ENCODE measurements at places on chromosomes 12 and 14.

DNA sequence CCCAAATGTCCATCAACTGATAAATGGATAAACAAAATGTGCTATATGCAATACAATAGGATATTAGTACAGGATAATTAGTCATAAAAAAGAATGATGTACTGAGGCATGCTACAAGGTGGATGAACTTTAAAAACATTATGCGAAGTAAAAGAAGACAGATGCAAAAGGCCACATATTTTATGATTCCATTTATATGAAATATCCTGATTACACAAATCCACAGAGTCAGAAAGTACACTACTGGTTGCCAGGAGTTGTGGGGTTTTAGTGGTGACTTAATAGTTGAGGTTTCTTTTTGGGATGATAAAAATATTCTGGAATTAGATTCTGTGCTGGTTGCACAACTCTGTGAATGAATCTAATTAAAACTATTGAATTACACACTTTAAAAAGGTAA, 12.6 kb downstream of the TRIM9 start:
- peak; percentile 69 for DNase-seq

DNA sequence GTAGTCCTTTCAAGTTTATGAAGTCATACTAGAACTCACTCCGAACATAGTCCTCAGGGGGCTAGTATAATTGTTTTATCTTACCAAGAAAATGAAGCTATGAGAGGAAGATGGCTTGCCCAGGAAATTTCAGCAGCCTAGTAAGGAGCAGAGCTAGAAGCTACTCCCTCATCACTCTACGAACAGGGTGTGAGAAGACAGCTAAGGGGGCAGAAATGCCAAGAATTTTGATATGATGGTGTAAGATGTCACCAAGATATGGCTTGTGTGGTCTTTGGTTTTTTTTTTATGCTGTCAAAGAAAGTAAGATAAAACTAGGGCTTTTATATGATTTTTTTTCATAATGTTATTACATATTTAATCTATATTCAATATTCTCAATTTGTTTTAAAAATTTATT, 47.6 kb downstream of the PRICKLE1 start:
- DNase-seq = no peak

DNA sequence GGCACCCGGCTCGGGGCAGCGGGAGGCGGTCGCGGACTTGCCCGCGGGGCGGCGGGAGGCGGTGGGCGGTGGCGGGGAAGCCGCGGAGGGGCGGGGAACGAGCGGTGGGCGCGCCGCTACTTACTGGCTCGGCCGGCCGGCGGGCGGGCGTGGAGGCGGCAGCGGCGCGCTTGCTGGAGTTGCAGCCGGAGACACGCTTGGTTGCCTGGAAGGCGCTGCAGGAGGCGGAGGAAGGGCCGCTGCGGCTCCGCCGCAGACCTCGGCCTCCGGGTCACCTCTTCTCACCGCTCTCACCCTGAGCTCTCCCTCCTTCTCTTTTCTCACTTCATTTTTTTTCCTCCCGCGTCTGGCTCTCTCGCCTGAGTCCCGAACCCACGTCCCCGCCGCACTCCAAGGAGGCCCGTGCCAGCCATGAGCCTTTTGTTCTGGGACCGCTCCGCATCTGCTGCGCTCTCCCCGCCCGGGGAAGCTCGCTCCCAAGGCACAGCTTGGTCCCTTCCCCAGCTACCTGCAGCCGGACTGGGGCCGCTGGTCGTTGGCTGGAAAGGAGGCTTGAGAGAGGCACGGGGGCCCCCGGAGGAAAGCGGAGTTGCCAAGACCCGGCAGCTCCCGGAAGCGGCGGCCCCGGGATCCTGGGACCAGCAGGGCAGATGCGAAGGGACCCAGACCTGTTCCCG, 592 bp upstream of the KCNK10 start:
- DNase-seq = peak; percentile 3

- no peak for DNase-seq
These were observed 17.5 kb downstream of the MLXIP start for GRCh38 chr12:122096014-122096413.

GRCh38 chr12:2673966-2674810, 120.6 kb upstream of the FKBP4 start:
- DNase-seq = no peak

- peak; percentile 41 for DNase-seq
These were observed 19.4 kb downstream of the SRGAP1 start for GRCh38 chr12:63863658-63864453.

GRCh38 chr12:19515179-19515578, 75.9 kb downstream of the AEBP2 start:
- DNase-seq = peak; percentile 65

GRCh38 chr12:3891201-3891600, 18.0 kb upstream of the PARP11 start:
- DNase-seq = no peak

DNA sequence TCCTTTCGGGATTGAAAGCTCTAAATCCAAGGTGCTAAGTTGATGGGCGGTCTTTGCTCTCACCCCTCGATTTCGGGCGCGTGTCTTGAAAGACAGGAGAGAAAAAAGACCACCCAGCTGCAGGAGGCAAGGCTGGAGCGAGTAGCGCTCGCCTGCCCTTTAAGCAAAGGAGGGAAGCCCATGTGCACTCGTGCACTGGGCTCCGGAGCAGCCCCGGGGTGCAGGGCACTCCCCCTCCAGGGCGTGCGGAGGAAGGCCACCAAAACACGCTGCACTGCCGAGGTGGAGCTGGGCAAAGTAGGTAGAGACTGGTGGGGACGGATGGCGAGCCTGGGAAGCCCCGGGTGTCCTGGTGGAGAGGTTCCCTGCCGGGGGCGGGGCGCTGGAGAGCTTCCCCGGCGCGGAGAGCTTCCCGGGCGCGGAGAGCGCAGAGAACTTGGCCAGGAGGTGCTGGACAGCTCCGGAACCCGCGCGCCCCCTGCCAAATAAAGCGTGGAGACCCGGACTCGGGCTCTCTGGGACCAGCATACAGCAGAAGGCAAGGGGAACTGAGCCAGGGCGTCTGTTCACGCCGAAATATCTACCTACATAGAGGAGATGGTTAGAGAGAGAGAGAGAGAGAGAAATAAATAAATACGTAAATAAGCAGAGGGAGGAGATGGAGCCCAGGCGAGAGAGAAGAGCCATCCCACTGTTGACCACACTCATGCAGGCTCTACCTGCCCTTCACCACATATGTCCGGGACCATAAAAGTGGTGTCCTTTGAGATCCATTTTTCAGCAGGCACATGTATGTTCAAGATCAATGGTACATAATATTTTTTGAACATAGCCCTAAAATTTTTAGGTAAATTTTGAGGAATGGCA, 662 bp upstream of the NELL2 start:
- peak; percentile 8 for DNase-seq

DNA sequence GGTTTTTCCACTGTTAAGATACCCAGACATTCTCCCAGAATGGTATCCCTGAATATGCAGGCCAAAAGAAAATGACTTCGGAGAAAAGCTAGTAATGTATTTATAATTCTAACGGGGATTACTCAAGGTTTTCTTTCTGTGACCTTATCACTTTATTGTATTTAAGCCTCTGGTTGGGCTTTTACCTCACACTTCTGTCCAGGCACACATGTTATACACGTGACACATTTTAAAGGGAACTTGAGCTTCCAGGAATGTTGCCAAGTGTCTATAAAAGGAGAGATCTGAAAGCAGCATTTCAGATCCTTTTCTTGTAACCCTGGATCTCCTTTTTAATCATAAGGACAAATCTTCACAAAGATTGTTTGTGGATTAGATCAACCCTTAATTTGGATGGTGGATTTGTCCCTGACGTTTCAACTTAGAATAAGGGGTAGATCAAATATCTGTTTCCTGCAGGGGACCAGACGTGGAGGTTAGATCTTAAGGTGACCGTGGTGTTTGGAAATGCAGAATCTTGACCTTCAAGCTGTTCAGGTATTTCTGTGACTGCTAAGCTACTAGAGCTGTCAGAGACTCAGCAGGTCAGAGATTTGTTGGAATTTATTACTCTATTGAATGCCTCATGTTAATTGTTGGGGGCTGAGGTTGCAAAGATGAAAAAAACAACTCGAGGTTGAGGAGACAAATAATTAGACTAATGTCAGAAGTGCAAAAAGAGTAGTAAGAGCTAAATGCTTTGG, 1.5 kb downstream of the CIPC start:
- DNase-seq = peak; percentile 55

GRCh38 chr12:49502590-49502989, 36.2 kb upstream of the KCNH3 start:
- DNase-seq = no peak

GRCh38 chr14:104664107-104664506, 25.3 kb upstream of the INF2 start:
- DNase-seq = no peak

- DNase-seq = no peak
These were observed 52.8 kb downstream of the C14orf132 start for GRCh38 chr14:96091941-96092411.

DNA sequence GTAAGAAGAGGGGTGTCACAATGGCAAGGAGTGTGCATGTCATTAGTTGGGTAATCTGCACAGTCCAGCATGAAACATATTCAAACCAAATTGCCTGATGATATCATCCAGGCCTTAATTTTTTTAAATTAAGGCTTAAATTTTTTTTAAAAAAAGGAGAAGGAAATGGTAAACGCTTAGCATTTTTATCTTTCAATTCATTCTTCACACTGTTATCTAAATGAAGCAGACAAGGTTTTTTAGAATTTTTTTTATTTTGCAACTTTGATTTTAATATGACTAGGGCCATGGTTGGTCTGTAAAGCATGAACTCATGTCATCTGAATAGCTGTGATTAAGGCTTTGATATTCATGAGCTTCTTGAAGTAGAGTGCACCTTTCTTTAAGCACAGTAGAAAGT, 362.5 kb downstream of the SYT1 start:
- DNase-seq = no peak

DNA sequence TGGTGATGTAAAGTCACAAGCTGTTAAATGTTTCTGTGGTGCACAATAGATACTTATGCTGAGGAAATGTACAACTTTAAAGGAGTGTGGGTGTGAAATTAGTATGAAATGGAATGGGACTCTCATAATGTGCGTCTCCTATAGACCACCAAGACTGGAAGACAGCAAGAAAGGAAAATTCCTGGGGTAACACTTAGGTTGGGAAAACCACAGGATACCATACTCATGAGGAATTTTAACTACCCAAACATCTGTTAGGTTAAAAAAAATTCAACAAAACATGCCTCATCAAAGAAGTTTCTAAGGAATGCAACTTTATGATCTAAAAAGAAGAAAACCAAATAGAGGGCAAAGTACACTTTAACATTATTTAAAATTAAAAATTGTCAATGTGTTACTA, 113.7 kb upstream of the MYF6 start:
- DNase-seq = peak; percentile 73

DNA sequence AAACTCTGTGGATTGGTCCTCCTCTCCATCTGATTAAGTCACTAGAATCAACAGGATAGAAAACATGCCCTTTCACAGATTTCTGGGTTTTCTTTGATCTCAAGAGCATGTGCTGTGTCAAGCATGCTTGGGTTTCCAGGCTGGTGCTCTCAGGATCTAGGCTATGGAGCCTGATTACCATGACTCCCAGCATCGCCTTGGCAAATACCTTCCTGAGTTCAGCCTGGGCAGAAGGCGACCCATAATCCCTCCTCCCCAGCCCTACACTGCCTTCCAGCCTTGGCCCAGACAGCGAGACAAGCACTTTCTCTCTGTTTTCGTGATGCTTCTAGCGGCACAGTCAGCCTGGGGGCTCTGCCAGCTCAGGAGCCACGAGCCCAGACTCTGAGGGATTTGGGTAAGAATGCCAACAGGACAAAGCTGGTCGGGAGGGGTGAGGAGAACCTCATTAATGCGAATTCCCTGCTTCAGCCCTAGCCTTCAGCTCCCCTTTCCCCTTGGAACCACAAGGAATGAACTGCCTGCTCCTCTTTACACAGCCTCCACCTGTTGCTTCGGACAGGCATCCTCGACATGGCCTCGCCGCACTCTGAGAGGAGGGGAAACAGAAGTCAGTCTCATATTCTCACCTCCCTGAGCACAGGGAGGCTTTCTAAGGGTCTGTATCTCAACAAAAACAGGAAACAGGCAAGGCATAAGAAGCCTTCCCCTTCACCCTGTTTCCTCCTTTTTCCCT, 227.1 kb downstream of the MSRB3 start:
- no peak for DNase-seq

DNA sequence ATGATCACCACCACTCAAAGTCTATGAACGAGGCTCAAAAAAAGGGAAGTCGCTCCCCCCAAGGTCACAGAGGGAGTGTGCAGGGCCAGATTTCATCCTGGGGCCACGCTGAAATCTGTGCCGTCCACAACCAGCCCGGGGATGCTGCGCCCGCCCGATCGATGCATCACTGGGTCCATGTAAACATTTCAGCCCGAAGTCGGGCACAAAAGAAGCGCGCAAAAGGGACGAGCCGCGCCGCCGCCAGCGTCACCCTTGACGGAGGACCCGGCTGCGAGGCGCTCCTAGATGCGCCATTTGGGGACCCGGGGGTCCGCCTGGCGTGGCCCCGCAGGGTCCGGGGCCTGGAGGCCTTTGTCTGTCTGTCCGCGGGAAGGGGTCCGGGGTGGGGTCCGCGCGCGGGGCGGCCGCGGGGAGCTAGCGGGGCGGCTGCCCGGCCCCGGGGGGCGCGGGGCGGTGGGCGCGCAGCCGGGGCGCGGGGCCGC, 503 bp downstream of the FBXO21 start:
- peak; percentile 12 for DNase-seq

GRCh38 chr12:48764521-48764920, 24.4 kb downstream of the ADCY6 start:
- DNase-seq = no peak

- DNase-seq = no peak
These were observed 134.0 kb upstream of the NEDD1 start for GRCh38 chr12:96773031-96773430.

DNA sequence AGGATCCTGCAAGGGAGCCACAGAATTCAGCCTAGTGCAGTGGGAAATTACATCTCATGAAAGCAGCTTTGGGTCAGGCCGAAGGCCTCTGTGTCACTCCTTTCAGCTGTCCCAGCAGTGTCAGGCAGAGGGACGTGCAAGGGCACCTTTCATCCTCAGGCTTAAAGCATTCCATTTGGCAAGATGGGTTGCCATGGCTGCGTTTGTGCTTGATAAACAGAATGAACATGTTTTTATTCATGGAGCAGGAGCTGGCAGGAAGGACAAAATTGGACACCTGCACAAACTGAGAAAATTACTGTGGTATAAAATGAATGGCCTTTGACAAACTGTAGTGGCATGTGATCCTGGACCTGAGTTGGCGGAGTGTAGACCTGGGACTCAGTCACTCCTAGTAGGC, 29.4 kb downstream of the ACAD10 start:
- no peak for DNase-seq

DNA sequence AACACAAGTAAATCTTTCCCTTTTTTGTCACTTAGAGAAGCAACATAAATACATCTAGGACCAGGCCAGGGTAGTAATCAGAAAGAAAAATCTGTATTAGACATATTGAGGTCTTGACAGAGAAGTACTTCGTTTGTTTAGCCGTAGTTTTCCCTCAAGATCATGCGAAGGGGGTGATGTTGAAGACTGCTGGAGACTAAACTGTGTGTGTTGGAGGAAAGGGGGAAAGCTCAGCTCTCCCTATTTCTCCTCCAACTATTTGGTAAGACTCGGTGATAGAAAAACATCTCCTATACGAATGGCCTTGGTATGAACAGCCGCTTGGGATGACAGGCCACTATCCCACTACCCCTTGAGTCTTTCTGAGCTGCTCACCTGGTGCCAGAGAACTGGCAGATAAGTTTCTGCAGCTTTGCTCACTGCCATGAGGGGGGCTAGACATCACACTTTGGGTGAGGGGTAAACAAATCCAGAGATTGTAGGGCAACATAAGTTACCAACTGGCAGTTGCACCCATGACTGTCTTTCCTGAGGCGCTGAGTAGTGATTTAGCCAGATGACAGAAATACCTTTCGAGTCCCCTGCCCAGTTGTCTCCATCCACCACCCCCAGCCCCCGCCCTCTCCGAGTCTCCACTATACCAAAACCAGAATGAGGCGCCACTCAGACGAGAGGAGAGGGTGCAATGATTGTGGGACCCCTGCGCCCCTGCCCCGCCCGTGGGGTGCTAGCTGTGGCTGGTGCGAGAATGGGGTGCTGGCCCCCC, 685 bp downstream of the VAMP1 start:
- DNase-seq = no peak
